ENCODE measurements at places on chromosomes 4 and X. TPM values are rescaled to one million over a fixed set of nuclear protein-coding genes. Genes with fewer than 3 reads are reported as not detected.

- DNase-seq: no peak
These were observed 151.2 kb upstream of the KLF3 start for GRCh38 chr4:38512840-38513239.

DNA sequence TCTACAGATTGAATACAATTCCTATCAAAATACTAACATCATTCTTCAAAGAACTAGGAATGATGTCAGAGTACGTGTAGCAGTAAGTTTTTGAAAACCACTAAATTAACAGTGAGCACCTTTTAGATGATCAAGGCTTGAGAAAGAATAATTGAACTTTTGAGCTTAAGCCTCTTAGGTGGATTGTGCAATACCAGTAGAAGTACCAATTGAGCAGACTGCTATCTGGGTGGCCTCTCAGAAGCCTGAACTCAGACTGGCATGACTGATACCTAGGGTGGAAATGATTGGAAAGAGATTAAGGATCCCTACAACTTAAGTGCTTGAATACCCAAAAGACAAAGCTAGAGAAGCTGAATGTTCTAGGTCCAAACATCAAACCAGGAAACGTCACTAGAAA is 200.3 kb upstream of the GALNTL6 start:
- DNase-seq: no peak

Gene SPANXD
- not detected for total RNA-seq

DNA sequence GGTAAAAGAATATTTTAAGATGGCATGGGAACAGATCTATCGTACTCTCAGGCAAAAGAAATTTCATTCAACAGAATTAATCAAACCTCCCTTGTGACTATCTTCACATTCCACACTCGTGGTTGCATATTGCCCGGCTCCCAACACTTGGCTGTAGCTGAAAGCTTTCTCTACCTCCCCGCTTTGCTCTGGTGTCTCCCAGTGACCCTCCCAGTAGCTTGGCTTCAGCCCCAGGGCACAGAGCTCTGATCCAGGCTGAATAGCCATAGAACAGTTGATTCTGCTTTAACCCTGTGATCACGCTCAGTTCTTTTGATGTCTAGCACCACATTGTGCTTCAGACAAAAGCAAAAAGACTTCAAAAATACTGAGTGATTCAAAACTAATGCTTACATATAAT is 24.6 kb downstream of the SLC7A11 start:
- DNase-seq: no peak

DNA sequence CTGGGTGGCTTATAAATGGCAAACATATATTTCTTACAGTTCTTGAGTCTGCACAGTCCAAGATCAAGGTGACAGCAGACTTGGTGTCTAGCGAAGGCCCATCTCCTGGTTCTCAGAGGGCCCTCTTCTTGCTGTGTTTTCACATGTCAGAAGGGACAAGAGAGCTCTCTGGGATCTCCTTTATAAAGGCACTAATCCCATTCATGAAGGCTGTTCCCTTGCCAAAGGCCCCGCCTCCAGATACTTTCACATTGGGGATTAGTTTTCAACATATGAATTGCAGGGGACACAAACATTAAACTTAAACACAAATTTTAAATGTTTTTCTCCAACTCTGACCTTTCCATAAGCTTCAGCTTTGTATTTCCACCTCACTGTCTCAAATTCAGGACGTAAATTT is 1135.0 kb upstream of the TENM3 start:
- no peak for DNase-seq

Gene ASB5
- total RNA-seq: not detected

DNA sequence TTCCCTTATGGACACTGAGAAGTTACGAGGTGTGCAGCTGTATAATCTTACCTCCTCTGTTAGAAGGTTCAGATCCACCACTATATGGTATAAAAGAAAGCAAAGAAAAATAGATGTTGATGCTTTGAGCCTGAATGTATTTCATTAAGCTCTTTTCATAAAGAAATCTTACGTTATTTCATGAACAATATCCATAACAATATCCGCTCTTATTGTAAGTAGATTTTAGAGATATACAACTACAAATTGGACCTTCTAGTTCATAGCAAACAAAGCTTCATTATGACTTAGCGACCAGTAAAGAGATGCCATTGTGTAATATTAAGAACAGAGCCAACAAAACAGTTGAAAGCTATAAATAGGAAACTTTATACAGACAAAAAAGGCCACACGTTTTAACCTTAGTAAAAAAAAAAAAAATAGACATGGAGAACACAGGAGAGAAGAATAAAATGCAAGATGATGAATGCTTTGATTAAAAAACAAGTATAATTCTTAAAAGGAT is 203.6 kb downstream of the PDGFC start:
- DNase-seq: no peak

DNA sequence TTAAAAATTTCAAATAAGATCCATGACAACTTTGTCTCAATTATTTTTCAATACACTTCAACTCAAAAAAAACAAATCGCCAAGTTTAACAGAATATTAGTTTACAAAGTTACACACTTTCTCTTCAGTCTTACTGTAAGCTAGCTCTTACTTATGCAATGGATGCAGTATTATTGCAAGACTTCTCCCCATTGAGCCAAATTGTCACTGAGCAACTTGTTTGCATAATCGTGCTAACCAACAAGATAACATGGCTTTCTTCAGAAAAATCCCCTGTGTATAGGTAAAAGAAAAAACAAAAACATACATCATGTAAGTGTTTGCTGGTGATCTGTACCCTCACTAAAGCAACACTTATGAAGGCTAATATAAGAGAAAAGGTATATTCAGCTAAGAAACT is 18.9 kb downstream of the DNAJB14 start:
- DNase-seq: no peak

All from activated CD4-positive, alpha-beta T cell treated with anti-CD3 and anti-CD28 coated beads for 36 hours (primary cell).